Stimulated activated CD8-positive, alpha-beta memory T cell treated with anti-CD3 and anti-CD28 coated beads, Interleukin-4, amount 100 ng/mL, for 4 hours (primary cell): ENCODE measurements at places on chromosomes 4 and X.

- no peak for DNase-seq
Observed at GRCh38 chr4:154490583-154491340, 837 bp downstream of the DCHS2 start.

DNA sequence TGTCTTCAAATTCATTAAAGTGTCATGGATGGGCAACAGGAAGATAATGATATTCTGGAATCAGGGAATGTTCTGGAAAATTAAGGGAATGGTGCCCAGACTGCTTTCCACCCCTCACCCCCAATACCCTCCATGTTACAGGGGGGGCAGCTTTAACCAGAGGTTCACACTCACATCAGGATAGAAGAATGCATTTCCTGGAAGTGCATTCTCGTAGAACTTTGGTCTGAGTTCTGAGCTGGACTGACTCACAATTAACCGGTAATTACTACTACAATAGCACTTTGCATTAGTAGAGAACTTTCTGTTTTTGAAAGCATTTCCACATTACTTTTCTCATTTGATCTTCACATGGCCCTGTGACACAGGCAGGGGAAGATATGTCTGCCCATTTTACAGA is 52.5 kb upstream of the SHISA3 start:
- no peak for DNase-seq

GRCh38 chr4:67704843-67705242 is 3.9 kb upstream of the UBA6 start:
- no peak for DNase-seq

- DNase-seq, result no peak
Observed at GRCh38 chr4:161442921-161443320, 720.9 kb downstream of the FSTL5 start.

- no peak for DNase-seq
Observed at GRCh38 chr4:181685911-181686310, 557.3 kb upstream of the TENM3 start.

GRCh38 chrX:545452-545885 is 85.1 kb upstream of the SHOX start:
- DNase-seq, result no peak

DNA sequence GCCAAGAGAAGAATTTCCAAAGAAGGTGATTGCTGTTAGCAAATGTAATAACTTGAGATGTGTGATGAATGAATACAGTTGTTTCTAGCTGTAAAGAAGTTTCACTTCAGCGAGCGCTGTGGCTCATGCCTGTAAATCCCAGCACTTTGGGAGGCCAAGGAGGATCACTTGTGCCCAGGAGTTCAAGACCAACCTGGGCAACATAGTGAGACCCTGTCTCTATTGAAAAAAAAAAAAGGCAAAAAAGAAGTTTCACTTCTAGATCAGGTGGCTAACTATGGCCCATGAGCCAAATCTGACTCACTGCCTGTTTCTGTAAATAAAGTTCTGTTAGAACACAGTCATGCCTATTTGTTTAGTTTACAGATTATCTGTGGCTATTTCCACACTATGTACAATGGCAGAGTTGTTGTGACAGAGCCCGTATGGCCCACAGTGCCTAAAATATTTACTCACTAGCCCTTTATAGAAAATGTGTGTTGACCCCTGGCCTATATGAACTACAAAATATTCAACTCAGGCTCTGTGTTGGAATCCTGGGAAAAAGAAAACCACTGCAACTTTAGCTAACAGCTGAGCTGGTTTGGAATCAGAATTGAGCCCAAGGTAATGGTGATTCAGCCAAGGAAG is 54.1 kb upstream of the PRPS1 start:
- DNase-seq, result no peak

GRCh38 chrX:24301806-24302205 is 12.1 kb downstream of the SUPT20HL2 start:
- no peak for DNase-seq
